Spinal cord (tissue), 10 donors: ENCODE measurements at places on chromosomes 1 and 21.
A peak's percentile ranks its signal among the peaks of the same experiment; 100 is the strongest.

DNA sequence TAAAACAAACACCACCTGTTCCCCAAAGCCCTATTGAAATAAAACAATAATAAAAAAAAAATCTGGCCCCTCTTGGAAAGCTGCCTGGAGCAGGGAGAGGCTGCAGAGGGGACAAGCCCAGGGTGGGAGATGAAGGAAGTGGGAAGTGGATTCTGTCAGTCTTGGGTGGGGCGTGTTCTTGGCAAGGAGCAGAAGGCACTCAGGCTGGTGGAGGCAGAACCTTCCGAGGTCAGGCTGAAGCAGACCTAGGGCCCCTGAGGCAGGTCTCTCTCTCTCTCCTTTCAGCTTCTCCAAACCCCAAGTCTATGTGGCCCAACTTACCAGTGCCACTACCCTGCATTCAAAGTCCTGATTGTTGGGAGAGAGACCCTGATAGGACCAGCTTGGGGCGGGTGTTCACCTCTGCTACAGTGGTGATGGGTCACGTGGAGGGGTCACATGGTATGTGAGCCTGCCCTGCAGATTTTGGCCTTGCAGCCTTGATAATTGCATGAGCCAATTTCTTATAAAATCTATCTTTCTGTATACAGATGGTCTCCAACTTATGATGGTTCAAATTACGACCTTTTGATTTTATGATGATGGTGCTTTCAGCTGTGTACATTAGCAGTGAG is 145.4 kb upstream of the C1orf174 start:
- DNase-seq: no peak

DNA sequence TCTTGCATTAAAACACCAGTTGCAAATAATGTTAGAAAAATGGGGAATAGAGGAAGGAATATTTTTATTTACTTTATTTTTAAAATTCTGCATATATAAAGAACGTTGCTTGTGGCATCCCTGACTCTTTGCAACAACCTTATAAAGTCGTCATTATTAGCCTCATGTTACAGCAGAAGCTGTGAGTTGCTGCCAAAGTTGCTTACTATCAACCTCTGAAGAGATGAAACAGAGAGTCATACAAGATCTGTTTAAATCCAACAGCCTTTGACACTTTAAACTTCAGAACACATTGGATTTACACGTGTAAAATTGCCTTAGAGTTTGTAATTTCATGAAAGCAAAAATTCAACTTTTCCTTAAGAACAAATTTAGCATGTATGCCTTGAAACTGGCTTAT is 221.9 kb downstream of the MRPL39 start:
- no peak for DNase-seq

DNA sequence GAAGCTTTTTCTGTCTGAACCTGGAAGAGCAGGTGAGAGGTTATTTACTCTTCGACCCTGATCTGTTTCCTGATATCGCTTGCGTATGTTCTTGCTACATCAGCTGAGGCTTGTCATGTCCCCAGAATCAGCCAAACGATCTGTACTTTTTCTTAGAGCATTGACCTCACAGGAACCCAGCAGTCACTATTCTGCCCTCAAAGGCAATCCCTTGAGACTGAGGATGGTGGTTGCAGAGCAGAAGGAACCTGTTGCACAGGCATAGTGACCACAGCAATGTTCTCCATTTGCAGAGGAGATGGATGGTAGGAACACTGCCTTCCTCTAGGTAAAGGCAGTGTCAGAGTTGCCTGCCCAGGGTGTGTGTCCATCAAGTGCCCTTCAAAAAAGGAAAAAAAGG is 11.3 kb upstream of the LACTBL1 start:
- DNase-seq: no peak

GRCh38 chr1:28470146-28470545 is 35.7 kb upstream of the RCC1 start:
- no peak for DNase-seq

DNA sequence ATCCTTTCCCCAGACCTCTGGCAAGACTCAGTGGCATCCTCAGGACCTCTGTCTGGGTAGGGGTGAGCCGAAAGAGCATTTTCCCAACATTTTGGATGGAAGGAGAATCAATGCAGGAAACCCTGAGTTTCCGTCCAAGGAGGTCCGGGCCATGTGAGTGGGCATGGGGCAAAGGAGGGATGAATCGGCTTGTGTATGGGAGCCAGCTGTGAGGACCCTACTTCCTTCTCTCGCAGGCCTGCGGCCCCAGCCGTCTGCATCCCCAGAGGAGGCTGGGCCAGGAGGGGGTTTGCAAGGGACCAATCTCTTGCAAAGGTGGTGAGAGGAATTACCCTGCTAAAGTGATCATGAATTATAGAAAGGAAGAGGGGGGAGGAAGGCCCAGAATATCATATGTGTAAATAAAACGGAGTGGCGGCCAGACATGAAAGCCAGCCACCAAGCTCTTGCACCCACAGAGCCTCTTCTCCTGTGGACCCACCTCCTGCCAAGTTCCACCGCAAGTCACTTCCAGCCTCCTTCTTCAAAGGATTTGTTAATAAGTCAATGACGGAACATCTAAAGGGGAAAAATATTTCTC is 48.2 kb upstream of the POU3F1 start:
- no peak for DNase-seq

DNA sequence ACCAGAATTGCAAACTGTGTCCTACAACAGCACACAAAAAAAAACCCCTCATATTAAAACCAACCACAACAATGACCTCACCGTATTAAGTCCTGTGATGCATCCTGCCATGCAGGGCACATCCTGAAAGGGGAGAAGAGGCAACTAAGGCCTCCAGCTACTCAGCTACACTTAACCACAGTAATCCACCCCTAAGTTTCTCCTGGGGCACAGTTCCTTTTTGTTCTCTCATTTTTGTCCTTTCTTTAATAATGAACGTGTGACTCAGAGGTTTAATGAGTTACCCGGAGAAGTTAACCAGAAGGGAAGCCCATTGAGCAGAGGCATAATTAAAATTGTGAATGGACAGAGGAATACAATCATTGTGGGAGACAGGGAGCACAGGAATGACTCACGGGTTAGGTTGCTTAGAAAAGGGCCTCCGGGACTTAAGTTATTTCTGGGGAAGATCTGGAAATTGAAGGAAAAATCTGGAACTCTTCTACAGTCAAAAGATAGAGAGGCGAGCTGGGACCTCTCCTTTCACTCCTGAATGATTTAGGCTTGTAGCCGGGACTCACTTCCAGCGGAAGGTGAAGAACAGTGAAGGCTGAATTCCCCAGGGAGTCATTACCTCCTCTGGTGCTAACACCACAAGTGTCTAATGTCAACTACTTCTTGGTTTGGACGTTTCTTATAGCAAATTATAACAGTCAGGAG is 36.9 kb upstream of the HIVEP3 start:
- DNase-seq: no peak

DNA sequence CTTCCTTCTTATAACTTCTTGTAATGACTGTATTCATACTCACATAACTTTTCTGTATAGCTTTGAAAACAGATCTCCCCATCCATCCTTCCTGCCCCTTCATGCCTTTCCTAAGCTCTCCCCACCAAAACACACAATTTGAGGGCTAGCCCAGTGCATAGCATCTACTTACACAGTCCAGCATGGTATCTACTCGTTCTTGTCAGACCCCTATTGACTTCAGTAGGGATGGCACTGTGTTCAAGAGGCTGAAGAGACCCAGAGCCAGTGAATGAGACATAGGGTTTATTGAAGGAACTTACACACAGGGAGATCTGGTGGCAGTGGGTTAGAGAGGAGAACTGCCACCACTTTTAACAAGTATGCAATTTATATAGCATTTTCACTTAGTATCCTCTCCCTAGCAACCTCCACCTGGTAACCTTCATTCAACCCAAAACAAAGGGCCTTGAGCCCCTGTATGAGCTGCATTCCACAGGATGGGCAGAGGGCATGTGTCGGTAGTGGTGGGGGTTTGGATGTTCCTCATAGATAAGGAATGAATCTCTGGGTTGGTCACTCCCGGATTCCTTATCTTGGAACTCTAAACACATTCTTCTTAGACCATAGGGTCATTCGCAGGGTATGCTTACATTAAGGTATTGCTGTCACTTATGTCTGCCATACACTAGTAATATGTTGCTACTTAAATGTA is 64.9 kb upstream of the GNG12 start:
- no peak for DNase-seq

GRCh38 chr1:27823784-27824183 is 6.8 kb upstream of the PPP1R8 start:
- no peak for DNase-seq

DNA sequence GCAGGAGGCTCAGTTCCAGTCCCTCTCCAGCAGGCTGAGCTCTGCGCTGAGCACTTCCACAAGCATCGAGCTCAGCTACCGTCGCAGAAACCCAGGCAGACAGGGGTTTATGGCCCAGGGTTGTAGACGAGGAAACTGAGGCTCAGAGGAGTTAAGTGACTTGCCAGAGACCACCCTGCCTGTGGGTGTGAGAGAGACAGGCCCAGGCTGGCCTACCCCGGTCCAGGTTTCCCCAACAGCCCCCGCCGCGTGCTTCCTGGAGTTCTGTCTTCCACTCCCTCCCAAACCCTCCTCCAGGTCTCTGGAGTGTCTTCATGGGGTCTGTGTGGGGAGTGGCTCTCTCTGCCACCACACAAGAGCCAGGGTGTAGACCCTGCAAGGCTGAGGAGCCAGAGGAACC is 615.9 kb downstream of the PTPRU start:
- no peak for DNase-seq

- no peak for DNase-seq
Observed at GRCh38 chr1:74652711-74653139, 20.9 kb downstream of the ERICH3 start.

GRCh38 chr21:26686278-26686677 is 113.2 kb upstream of the CYYR1 start:
- no peak for DNase-seq

DNA sequence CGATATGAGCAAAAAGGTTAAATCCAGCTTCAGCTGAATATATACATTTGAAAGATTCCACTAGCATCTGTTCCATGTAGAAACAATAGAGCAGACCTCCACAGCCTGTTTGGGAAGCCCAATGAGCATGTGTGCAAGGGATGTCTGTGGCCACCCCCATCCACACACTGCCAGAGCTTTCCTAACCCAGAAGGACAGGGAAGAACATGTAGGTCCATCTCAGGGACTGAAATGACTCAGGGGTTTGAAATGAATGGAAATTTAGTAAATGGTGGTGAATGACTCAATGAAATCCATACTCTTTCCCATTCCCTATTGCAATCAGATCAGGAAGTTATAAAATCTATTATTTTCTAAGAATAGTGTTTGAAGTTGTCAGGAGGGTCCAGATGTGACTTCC is 397.2 kb downstream of the DUSP10 start:
- DNase-seq: no peak

GRCh38 chr1:170267317-170267716 is 121.6 kb downstream of the NTMT2 start:
- no peak for DNase-seq

- no peak for DNase-seq
Observed at GRCh38 chr1:54325284-54325683, 80.9 kb downstream of the SSBP3 start.

DNA sequence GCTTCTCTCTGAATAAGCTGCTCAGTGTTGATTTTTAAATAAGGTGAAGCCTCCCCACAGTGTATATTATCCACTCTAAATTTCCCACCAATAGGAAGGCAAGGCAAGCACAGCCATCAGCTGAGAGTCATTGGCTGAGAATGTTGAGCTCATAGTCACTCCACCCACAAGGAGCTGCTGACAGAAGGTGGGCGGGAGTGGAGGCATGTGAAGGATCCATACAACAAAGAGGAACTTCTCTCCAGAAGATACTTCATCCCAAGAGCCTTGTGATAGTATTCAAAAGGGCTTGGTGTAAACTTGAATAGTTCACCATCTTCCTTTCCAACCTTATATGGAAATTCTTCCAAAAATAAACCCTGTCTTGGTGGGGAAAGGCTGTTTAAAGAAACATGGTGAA is 42.8 kb downstream of the SAMD13 start:
- DNase-seq: no peak

- no peak for DNase-seq
Observed at GRCh38 chr1:1427106-1427819, 6.2 kb upstream of the ANKRD65 start.

GRCh38 chr1:84539972-84540371 is 33.6 kb upstream of the GNG5 start:
- no peak for DNase-seq

DNA sequence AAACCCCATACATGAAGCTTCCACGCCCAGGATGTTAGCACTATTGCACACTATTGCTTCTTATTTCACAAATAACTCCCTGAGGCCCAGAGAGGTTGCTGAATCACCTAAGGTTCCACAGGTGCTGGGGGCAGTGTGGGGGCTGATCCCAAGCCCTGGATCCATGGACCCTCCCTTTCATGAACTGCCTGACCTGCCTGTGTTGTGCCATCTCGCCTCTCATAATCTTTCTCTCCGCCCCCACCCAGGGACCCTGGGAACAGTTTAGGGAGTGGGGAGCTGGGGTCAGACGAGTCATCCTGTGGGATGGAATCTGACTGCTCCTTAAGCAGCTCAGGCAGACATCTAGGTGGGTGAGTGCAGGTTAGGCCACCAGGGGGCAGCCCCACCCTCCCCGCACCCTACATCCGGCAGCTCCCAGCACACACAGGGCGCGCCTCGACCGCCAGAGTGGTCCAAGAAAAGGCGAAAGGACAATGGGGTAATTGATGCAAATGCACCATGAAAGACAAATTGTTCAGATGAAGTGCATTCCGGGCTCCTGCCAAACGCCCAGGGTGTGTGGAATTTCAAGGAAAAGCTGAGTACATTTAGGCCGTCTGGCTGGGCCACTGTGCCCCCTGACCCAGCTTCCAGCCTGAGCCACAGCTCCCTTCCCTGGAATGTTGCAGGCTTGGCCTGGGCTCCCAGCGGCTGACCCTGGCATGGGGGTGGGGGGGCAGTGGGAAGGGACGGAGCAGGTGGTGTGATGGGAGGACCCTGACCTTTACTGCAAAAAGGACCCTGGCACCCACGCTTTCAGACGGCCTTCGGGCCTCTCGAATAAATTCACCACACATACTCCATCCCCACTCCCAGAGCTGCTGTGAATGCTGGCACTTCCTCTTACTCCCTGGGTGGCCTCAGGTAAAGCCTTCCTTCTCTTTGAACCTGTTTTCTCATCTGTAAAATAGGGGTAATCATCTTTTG is 20.8 kb downstream of the PHLDA3 start:
- DNase-seq: peak; percentile 88

GRCh38 chr21:32494934-32495709 is 82.6 kb downstream of the EVA1C start:
- DNase-seq: no peak
